Stimulated activated CD8-positive, alpha-beta memory T cell treated with anti-CD3 and anti-CD28 coated beads, Interleukin-2, amount 100 ng/mL, for 48 hours (primary cell): ENCODE measurements at places on chromosomes 11 and 22.

DNA sequence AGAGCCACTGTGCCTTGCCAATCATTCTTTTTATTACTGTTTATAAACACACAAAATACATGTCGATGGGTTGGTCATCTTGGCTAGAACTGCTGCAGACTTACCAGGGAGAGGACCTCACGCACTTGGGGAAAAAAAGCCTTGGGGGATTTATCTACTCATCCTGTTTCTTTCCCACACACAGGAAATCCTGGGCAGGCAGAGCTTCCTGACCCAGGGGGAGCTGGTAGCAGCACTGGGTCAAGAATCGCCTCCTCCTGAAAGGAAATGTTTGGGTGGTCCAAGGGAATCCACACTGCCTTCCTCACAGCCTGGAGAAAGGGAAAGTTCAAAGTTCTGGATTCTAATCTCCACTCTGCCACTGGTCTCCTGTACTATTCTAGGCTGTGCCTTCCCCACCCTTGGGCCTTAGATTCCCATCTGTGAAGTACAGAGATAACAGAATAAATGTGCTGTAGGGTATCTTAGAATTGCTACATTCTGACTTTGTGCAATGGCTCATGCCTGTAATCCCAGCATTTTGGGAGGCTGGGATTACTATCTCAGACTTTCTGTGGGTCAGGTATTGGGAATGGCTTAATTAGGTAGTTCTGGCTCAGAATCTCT, 31.2 kb upstream of the SMTN start:
- DNase-seq = no peak

DNA sequence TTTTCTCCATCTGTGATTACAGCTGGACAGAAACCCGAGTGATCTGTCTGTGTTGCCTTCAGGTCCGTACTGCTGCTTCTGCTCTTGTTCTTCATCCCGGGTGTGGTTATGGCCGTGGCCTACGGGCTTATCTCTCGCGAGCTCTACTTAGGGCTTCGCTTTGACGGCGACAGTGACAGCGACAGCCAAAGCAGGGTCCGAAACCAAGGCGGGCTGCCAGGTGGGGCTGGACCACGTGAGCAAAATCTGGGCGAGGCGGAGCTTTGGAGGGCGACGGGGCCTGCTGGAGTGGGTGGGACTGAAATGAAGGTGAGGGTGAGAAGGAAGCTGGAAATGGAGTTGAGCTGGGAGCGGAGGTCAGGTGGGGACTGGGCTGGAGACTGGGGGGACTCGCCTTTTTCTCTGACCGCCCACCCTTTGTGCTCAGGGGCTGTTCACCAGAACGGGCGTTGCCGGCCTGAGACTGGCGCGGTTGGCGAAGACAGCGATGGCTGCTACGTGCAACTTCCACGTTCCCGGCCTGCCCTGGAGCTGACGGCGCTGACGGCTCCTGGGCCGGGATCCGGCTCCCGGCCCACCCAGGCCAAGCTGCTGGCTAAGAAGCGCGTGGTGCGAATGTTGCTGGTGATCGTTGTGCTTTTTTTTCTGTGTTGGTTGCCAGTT, 11.1 kb downstream of the CCKBR start:
- DNase-seq = no peak

GRCh38 chr22:47189056-47189916, 426.8 kb downstream of the TBC1D22A start:
- no peak for DNase-seq

DNA sequence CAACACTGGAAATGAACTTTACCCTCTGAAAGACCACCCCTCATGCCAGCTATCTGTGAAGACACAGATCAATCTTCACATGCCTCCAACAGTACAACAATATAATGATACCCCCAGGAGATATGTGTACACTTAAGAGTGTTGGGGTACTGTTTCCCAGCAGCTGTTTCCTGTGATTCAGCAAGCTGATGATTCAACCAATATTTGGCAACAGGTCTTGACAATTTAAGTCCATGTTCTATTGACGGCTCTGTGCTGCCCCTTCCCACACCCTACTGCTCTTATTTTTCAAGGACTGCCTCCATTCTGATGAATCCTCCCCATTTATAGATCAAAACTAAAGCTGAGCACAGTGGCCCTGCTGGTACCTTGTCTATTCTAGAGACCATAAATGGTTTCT, 6.6 kb downstream of the SNX19 start:
- DNase-seq = no peak

- no peak for DNase-seq
These were observed 108.9 kb downstream of the MORC2 start for GRCh38 chr22:30859714-30860095.

- DNase-seq = no peak
These were observed 9.3 kb downstream of the SHISA8 start for GRCh38 chr22:41905411-41906202.

GRCh38 chr11:116239247-116239646, 533.5 kb downstream of the BUD13 start:
- no peak for DNase-seq

DNA sequence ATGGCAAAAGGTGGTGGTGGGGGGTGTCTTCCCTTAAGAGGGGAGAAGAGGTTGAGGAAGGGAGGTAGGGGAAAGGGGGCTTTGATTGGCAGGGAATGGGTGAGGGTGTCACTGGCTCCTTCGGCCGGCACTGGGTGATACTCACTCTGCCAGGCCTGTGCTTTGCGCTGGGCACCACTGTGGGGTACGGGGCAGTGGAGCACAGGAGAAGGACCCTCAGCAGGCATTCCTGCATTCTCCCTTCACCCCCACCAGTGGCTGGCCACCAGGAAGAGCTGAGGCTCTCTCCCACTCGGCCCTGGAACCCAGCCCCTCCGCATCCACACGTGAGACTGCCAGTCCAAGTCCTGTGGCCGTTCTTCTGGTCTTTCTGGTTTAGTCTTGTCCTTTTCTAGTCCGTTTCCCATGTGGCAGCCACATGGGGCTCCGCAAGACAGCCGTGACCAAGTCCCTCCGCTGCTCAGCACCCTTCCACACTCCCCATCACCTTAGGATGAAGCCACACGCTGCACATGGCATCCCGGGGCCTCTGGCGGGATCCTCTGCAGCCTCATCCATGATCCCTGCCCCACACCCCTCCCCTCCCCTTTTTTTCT, 8.0 kb downstream of the CAPN5 start:
- no peak for DNase-seq

- no peak for DNase-seq
These were observed 91.4 kb downstream of the CSNK2A3 start for GRCh38 chr11:11261629-11262028.

DNA sequence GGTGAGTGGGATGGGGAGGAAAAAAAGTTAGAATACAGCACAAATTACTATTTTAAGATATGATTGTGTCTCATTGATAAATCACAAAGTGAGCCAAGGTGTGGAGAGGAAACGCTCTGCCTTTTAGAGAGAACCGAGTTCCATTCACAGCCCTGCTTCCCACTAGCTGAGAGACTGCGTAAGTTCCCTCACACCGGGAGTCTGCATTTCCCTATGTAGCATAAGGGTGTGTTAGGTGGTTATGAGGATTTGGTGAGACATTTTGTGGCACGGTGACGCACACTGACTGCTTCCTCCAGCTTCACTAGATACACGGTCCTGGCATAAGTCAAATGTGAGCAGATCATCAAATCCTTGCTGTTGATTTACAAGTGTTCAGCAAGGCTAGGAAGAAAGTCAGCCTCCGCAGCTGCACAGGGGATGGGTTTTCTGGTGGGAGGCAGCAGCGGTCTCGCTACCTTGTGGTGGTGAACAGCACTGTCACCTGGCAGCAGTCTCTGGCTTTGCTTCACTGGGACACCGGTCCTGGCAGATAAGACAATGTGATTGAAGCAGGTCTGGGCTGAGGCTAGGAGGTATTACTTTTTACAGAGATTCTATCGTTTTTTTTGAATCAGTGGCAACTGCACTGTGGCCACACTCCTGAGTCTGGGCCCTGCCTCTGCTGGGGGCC, 312.2 kb upstream of the B3GAT1 start:
- DNase-seq = no peak

GRCh38 chr22:22226448-22227187, 18.0 kb upstream of the VPREB1 start:
- no peak for DNase-seq

- no peak for DNase-seq
These were observed 89.7 kb upstream of the CARD18 start for GRCh38 chr11:105229257-105229656.

DNA sequence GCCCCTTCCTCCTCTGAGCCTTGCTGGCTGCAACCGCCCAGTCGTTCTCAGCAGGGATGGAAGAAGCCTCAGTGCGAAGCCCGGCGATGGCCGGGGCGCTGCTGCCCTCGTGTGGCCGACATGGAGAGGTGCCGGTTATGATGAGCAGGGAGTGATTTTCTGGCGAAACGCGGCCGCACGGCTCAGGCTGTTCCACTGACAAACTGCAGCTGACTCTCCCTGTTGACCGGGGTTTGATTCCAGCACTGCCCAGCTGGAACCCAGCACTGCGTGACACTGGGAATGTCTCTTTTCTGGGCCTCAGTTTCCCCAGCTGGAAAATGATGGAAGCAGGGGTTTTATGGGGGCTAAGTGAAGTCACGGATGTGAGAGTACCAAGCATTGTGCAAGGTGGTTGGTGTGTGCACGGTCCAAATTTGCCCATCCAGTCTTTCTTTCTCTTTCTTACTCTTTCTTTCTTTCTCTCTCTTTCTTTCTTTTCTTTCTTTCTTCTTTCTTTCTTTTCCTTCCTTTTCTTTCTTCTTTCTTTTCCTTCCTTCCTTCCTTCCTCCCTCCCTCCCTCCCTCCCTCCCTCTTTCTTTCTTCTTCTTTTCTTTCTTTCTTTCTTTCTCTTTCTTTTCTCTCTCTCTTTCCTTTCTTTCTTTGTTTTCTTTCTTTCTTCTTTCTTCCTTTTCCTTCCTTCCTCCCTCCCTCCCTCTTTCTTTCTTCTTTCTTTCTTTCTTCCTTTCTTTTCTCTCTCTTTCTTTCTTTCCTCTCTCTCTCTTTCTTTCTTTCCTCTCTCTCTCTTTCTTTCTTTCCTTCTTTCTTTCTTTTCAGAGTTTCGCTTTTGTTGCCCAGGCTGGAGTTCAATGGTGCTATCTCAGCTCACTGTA, 25.8 kb upstream of the MPPED1 start:
- DNase-seq = peak; percentile 57

DNA sequence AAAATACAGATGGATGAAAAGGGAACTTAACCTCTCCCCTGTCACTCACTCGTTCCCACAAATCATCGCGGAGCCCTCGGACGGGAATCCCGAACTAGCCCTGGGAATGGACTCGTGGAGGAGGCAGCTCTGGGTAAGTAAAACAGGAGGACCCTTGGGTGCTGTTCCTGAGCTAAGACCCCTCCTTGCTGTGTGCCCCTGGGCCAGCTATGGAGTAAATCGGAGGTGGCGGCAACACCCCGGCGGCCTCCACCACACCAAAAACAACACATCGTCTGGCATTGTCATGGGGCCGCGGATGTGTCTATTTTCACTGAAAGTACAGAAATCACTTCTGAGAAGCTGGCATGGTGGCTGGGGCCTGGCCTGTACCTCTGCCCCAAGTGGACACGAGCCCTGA, 12.1 kb downstream of the CPT1A start:
- DNase-seq = no peak

GRCh38 chr22:37386441-37386840, 40.8 kb downstream of the ELFN2 start:
- no peak for DNase-seq

DNA sequence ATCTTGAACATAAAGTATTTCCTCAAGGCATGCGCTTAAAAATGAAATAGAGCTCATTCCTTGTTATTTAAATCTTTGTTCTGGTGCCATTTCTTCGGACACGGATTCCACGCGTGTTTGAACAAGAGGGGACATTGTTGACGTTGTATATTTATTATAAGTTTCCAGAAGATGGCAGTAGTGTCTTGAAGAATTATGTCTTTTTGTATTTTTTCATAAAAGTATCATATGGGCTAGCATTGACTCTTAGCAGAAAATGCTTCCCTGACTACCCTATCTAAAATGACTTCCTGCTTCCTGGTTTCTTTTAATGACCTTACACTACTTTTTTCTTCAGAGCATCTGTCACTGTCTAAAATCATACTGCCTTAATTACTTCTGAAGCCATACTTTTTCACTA, 20.4 kb downstream of the BIRC2 start:
- no peak for DNase-seq

DNA sequence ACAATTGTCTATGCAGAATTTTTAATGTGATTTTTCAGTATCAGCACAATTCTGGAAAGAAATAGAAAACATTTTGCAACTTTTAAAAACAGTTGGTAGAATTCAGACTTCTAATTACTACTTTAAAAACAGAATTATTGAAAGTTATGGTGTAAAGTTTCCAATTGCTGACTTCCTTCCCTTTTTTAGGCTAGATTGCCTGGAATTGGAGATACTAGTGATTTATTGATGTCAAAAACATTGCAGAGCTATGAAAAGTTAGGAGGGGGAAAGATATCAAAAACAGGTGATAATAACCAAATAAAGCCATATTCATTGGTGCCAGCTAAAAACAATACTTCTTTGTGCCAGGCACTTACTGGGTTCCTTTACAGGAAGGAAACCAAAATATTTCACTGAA, 485.5 kb downstream of the TMEM135 start:
- no peak for DNase-seq

- no peak for DNase-seq
These were observed 40.4 kb downstream of the BBOX1 start for GRCh38 chr11:27081056-27081455.

DNA sequence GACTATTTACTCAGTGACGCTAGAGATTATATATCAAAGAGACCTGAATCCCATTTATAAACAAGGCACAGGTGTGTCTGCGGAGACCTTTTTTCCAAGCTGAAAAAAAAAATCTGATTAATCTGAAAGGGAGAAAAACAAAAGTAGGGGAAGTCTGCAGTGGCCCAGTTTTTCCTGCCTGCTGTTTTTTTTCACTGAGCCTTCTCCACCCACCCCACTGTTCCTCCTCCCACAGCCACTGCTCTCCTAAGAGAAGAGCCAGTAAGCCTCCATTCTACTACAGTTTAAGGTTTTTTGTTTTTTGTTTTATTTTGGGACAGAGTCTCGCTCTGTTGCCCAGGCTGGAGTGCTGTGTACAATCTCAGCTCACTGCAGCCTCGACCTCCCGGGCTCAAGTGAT, 18.4 kb downstream of the ARFGAP2 start:
- DNase-seq = no peak

DNA sequence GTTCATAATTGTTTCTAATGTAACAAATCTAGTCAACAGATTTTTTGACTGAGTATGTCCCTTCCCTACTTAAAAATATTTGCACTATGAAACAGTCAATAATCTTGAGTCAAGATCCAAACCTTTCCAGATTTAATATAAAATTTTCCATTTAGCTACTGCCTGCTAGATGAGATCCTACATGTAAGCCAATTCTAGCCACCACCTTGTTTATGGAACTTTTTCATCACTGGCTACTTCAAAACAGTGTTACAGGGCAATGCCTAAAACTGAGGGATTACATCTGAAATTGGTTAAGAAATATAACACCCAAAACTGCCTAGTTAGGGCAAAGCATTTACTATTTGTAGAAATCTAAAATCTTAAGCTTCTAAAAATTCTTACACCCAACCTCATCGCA, 10.5 kb upstream of the FUT4 start:
- DNase-seq = no peak

- no peak for DNase-seq
These were observed 88.9 kb downstream of the BMAL1 start for GRCh38 chr11:13366266-13367026.

GRCh38 chr11:36164506-36165250, 124.5 kb downstream of the COMMD9 start:
- DNase-seq = no peak
